H1 (cell line): ENCODE measurements at places on chromosomes 11 and 22. TPM values are rescaled to one million over a fixed set of nuclear protein-coding genes. Genes with fewer than 3 reads are reported as not detected.
A peak's percentile ranks its signal among the peaks of the same experiment; 100 is the strongest.

Gene SLC22A9
- total RNA-seq = not detected in 2 replicates

Gene RCOR2
- total RNA-seq = 78.0 and 80.1 TPM in 2 replicates

Gene TRIM22
- total RNA-seq = 56.0 and 57.4 TPM in 2 replicates

Gene FXYD6
- 44.6 and 50.0 TPM in 2 replicates for total RNA-seq

Gene OR51B2
- not detected in 2 replicates for total RNA-seq

- no peaks in the 10 kb centered on the region for H3K27me3 ChIP-seq
- H3K27ac ChIP-seq = no peak overlapping the region
- no peaks in the 10 kb centered on the region for H3K36me3 ChIP-seq
- DNase-seq = no peak
- no peak overlapping the region for H3K4me3 ChIP-seq
Measured at GRCh38 chr22:38941488-38941987, 15.9 kb upstream of the APOBEC3A start.

- H3K27me3 ChIP-seq = no peaks in the 10 kb centered on the region
Measured at GRCh38 chr11:71987521-71987920, 11.2 kb upstream of the IL18BP start.

GRCh38 chr11:116832350-116833290 is 2.9 kb downstream of the APOC3 start:
- H3K27me3 ChIP-seq = peaks cover 5% of the 10 kb centered on the region; the same call in 1 of the 2 replicates
- H3K4me1 ChIP-seq = peaks cover 21% of the 10 kb centered on the region
- H3K4me3 ChIP-seq = no peak overlapping the region
- H3K27ac ChIP-seq = no peak overlapping the region
- no peaks in the 10 kb centered on the region for H3K36me3 ChIP-seq
- DNase-seq = no peak

GRCh38 chr22:36977401-36977861 is 41.8 kb downstream of the TST start:
- no peak overlapping the region for H3K27ac ChIP-seq
- no peaks in the 10 kb centered on the region for H3K36me3 ChIP-seq
- no peak overlapping the region; the same call in 1 of the 2 replicates for H3K4me3 ChIP-seq
- DNase-seq = peak; percentile 90
- no peaks in the 10 kb centered on the region; the same call in 1 of the 2 replicates for H3K4me1 ChIP-seq
- H3K27me3 ChIP-seq = no peaks in the 10 kb centered on the region

DNA sequence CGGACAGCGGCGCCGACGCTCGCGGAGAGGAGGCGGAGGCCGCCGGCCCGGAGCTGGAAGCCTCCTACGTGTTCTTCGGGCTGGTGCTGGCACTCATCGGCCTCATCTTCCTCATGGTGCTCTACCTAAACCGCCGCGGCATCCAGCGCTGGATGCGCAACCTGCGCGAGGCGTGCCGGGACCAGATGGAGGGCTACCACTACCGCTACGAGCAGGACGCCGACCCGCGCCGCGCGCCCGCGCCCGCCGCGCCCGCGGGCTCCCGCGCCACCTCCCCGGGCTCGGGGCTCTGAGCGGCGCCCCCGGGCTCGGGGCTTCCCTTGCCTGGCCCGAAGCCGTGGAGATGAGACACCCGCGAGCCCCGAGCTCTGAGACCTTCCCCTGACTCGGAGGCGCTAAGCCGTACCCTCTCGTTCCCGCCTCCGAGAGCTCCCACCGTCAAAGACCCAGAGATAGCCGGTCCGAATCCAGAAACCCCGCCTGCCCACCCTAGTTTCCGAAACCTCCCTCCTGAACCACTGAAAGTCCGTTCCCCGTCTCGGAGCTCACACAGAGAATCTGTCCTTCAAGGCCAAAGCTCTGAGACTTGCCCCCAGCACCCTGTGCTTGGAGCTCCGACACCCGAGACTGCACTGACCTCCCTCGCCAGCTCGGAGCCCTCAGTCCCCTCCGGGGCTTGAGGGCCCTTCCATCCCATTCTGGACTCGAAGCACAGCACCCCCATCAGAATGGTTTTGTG is 1.5 kb downstream of the TPBGL start:
- no peaks in the 10 kb centered on the region for H3K36me3 ChIP-seq
- H3K27ac ChIP-seq = no peak overlapping the region
- peaks cover 32% of the 10 kb centered on the region for H3K27me3 ChIP-seq
- no peak for DNase-seq
- H3K4me3 ChIP-seq = peak overlapping the region; percentile 37
- H3K4me1 ChIP-seq = peaks cover 5% of the 10 kb centered on the region

- H3K4me1 ChIP-seq = no peaks in the 10 kb centered on the region
- H3K27ac ChIP-seq = no peak within 1 kb of the TSS
- no peaks in the 10 kb centered on the region for H3K27me3 ChIP-seq
- DNase-seq = no peak
Measured at GRCh38 chr11:60396382-60396781, at the start of gene MS4A14. Gene MS4A14, plus strand, starts transcription at chr11:60396459. Its CDS starts 120 bp downstream, at chr11:60396579.

DNA sequence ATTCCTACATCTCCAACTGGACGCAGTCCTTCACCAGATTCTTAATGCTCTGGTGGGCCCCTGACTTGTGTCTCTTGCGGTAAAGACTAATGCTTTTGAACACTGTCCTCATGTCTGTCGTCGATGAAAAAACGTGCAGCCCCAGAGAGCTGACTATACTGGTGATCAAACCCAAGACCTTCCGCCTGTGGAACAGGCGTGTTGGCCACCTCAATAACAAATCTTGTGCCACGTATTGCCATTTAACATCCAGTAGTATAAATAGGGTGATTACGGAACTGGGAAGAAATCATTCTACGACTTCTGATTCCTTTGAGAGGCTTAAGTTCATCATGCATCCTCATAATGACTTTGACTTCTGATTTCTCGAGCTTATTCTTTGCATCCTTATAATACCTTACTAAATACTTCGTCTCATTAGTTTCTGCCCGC is 45.6 kb downstream of the OR4D9 start:
- no peak overlapping the region for H3K27ac ChIP-seq
- peaks cover 2% of the 10 kb centered on the region for H3K4me1 ChIP-seq
- DNase-seq = no peak
- H3K36me3 ChIP-seq = no peaks in the 10 kb centered on the region
- no peaks in the 10 kb centered on the region; the same call in 1 of the 2 replicates for H3K27me3 ChIP-seq
- H3K4me3 ChIP-seq = peak overlapping the region; percentile 94

GRCh38 chr22:46846150-46846831 is 83.8 kb downstream of the TBC1D22A start:
- no peak for DNase-seq
- no peak overlapping the region for H3K4me3 ChIP-seq
- H3K4me1 ChIP-seq = no peaks in the 10 kb centered on the region
- no peaks in the 10 kb centered on the region for H3K36me3 ChIP-seq
- H3K27me3 ChIP-seq = no peaks in the 10 kb centered on the region

DNA sequence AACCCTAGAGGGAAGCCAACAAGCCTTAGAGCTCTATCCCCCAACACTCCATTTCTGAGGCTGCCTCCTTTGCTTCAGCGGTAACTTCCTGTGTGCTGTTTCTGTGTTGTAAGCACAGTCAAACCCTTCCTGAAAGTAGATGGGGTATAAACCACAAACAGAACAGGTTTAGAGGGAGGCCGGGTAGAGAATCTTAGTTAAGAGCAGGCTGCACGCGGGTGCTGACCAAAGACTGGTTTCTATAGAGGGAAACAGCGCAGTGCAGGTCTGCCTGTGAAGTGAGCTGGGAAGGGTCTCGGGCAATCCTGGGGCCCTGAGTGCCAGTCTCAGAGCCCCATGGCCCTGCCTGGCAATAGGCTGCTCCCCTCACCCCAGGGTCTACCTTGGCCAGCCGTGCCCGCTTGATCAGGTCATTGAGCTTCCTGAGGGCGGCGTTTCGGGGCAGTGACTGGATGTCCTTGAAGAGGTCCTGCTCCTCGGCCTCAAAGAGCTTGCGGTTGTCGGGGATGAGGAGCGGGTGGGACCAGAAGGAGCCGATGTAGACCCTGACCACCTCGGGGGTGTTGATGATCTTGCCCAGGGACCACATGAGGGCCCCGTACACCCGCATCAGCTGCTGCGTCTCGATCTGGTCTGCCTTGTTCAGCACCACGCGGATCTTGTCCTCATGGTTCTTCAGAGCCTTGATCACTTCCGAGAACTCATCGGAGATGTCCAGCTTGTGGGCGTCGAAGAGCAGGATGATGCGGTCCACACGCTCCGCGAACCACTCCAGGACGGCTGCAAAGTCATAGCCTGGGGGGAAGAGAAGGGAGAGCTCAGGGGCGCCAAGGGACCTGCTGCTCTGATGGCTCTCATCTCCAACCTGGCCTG is 15.3 kb upstream of the CDC42BPG start:
- no peaks in the 10 kb centered on the region; the same call in 1 of the 2 replicates for H3K36me3 ChIP-seq
- no peak for DNase-seq
- no peak overlapping the region for H3K27ac ChIP-seq
- peaks cover 20% of the 10 kb centered on the region for H3K4me1 ChIP-seq
- H3K4me3 ChIP-seq = no peak overlapping the region

- H3K4me1 ChIP-seq = peaks cover 2% of the 10 kb centered on the region; the same call in 1 of the 2 replicates
- no peak overlapping the region for H3K4me3 ChIP-seq
- H3K27me3 ChIP-seq = no peaks in the 10 kb centered on the region
- no peaks in the 10 kb centered on the region for H3K36me3 ChIP-seq
- H3K27ac ChIP-seq = no peak overlapping the region
Measured at GRCh38 chr11:122784325-122784955, 53.9 kb upstream of the CRTAM start.

DNA sequence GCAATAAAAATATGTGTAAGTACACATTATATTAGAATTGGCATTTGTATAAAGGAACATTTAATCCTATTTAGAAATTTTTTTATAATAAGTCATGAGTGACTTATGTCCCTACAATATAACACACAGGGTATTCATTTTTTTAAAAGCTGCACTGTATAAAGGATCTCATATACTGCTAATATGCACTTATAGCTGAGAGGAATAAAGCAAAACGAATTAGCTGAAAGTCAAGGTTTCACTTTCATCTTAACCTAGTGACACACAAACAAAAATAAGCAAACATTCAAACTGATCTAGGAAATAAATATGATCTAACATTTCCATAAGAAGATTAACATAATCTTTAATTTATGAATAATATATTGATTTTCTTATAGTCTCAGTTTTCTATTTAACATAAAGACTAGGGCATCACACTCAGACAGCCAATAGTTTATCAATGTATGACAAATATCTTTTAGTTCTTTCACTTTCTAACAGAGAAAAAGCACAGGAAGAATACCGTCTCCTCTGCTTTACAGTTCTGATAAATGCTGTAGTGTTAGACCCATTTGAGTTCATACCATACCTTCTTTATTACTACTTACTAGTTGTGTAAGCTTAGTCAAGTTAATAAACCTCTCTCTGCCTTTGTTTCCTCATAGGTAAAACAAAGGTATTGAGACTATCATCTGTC is 42.9 kb downstream of the DCDC1 start:
- H3K27me3 ChIP-seq = no peaks in the 10 kb centered on the region
- no peak overlapping the region for H3K4me3 ChIP-seq
- no peak overlapping the region for H3K27ac ChIP-seq
- H3K4me1 ChIP-seq = no peaks in the 10 kb centered on the region
- no peaks in the 10 kb centered on the region for H3K36me3 ChIP-seq
- DNase-seq = no peak

DNA sequence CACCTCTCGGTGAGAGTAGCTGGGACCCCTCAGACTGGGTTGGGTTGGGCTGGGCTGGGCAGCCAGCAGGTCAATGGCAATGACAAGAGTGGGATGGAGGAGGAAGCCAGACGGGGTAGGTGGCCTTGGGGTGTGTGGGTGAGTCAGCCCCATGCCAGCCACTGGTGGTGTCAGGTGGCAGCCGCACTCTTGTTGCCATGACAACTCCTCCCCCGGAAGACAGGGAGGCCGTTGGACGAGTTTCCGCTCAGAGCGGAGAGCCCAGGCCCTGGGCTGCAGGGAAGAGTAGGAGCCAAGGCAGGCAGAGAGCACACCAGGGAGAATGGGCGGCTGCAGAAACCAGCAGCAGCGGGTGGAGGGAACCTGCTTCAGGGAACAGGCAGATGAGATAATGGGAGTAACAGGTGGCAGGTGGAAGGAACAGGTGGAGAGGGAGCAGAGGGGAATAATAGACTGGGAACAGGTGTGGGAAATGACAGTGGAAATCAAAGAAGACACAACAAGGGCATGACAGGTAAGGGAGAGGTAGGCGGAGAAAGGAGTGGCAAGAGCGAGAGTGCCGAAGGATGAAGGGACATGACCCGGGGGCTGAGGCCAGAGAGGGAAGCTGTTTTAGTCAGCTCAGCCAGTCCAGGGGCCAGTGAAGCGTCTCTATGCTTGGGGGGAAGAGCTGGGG is 8.7 kb downstream of the SPTBN2 start:
- peak; percentile 41 for DNase-seq
- H3K27ac ChIP-seq = 0 out of 2 replicates have a peak overlapping the region, but pooled peaks have one; percentile 33
- H3K36me3 ChIP-seq = peaks cover 3% of the 10 kb centered on the region; the same call in 1 of the 2 replicates
- H3K27me3 ChIP-seq = no peaks in the 10 kb centered on the region
- peaks cover 35% of the 10 kb centered on the region for H3K4me1 ChIP-seq
- no peak overlapping the region for H3K4me3 ChIP-seq

DNA sequence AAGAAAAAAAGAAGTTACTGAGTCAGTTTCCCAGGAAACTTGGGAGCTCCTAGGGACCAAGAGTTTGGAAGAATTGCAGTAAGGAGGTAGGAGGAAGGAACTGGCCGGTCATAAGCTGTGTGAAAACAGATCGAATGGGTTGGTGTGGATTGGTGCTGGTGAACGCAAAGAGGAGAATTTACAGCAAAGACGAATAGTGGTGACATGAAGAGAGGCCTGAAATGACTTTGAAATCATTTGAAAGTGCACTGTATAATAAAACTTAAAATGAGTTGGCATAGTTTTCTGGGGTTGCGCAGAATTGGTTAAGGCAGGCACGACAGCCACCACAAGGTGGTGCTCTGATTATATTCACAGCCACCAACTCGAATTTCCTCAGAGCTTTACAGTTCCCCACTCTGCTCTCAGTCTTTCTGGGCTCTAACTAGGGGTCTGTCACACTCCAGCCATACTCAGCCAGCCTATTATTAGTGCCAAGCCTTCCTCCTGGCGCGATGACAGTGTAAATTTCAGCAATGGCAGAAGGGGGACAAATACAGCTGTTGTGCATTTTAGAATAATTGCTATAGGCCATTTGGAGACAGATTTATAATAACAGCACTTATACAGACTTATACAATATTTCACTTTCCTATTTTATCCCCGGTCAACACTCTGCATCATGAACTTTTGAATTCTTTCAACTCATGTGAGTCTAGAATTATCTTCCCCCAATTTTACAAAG is 8.3 kb upstream of the HTR3B start:
- H3K36me3 ChIP-seq = no peaks in the 10 kb centered on the region
- peak; percentile 56 for DNase-seq
- H3K4me3 ChIP-seq = no peak overlapping the region
- no peak overlapping the region for H3K27ac ChIP-seq
- no peaks in the 10 kb centered on the region for H3K27me3 ChIP-seq

DNA sequence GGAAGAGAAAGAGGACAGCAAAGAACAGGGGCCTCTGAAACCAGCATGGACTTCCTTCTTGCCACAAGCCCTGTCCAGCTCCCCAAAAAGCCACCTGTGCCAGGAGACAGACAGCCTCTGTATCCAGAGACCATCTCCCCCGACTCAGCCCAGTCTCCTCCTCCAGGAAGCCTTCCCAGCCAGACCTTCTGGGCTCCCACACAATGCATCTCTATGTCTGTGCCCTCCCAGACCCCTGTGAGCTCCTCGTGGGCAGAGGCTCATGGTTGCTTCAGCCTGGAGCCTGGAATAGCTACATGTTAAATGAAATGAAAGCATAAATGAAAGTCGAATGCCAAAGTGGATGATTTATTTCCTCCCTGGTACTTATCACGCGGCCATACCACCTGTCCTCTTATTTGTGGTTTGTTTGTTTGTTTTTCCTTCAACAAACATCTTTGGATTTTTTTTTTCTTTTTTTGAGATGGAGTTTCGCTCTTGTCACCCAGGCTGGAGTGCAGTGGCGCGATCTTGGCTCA is 7.3 kb upstream of the ARAP1 start:
- no peak overlapping the region for H3K4me3 ChIP-seq
- peaks cover 12% of the 10 kb centered on the region for H3K4me1 ChIP-seq
- no peak overlapping the region for H3K27ac ChIP-seq
- DNase-seq = no peak
- no peaks in the 10 kb centered on the region for H3K36me3 ChIP-seq
- H3K27me3 ChIP-seq = peaks cover under 1% of the 10 kb centered on the region; the same call in 1 of the 2 replicates
